ENCODE measurements at places on chromosomes 1 and 21. TPM values are rescaled to one million over a fixed set of nuclear protein-coding genes. Genes with fewer than 3 reads are reported as not detected.

Gene FAAH
- total RNA-seq = 11.0 TPM

Gene ABCG1
- total RNA-seq = not detected

Gene DISP1
- total RNA-seq = 1.2 TPM

Gene PCNX2
- 0.11 TPM for total RNA-seq

Gene ADAMTS4
- 0.73 TPM for total RNA-seq

Gene EFNA1
- total RNA-seq = 81.8 TPM

Gene TCP10L
- total RNA-seq = 2.4 TPM

Gene TMEM69
- 25.4 TPM for total RNA-seq

Gene RNU1-2
- 11,018 TPM for total RNA-seq

Gene AMY1A
- not detected for total RNA-seq

Gene CDK18
- total RNA-seq = 3.2 TPM

Gene PITHD1
- total RNA-seq = 37.3 TPM

Gene CSF3R
- 3.5 TPM for total RNA-seq

Gene LCE1C
- total RNA-seq = not detected

Gene SLAMF9
- not detected for total RNA-seq

Gene CELA2B
- total RNA-seq = not detected

Gene C1orf141
- total RNA-seq = not detected

Gene CFAP45
- total RNA-seq = not detected

Gene OR2L3
- total RNA-seq = not detected

Gene SGIP1
- not detected for total RNA-seq

Data from HepG2 (cell line).